H4 (cell line): ENCODE measurements at places on chromosomes 6 and 20. TPM values are rescaled to one million over a fixed set of nuclear protein-coding genes. Genes with fewer than 3 reads are reported as not detected.

DNA sequence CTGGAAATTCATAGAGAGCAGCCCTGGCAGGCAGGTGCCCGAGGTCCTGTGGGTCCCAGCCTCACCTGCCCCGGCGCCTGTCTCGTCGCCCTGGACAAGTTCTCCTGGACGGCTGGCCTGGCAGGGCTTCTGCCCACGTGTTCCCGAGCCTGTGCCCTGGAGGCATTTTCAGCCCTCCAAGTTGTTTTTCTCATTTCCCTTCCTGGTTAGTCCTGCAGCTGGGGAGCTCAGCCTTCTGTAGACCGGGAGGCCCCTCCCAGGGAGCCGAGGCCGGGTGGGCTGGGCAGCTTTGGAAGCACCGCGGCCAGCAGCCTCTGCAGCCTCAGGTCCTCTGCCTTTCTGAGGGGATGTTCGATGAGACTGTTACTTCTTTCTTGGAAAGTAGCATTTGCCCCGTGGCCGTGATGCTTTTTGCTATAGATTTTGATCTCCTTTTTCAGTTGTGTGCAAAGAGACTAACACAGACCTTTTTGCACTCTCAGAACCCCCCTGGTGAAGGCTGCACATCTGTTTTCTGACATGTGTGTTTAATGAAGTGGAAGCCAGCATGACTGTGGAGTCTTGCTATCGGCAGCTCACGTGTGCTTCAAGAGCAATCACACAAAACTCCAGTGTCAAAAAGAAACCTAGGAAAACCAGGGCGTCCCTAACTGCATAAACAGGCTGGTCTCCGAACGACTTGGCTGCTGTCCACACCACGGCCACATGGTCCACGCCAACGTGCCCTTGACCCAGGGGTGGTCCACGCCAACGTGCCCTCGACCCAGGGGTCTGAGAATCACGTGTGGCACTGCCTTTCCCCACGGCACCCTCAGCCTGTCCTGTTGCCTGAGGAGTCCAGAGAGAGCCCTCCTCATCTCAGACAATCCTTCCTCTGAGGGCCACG is 207.5 kb downstream of the SMOC2 start:
- no peak for DNase-seq

DNA sequence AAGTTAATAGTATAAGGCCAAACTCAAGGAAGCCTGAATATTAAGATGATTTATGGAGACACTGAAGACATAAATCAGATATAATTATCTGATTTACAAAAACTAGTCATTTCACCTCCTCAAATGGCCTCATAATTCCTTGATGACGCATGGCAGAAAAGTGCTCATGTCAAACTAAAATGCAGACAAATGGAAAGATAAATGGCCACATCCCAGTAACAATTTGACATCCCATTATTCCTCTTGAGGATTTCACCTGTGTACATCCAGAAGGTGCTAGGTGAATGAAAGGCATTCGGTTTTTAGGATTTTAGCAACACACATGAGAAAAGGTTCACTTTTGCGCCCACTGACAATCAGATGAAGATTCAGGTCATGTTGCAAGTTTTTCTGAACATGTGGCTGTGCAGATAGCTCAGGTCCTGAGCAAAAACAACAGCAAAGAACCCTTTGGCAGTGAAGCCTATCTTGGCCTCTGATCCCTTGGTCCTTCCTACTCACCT is 24.2 kb downstream of the SGK1 start:
- no peak for DNase-seq

The MCUR1 gene
- 19.0 and 25.1 TPM in 2 replicates for total RNA-seq

The FOXC1 gene
- 4.8 and 4.9 TPM in 2 replicates for total RNA-seq

The PRRT1 gene
- 0.10 TPM in 1 of 2 replicates, not detected in the other for total RNA-seq
